ENCODE measurements at places on chromosomes 7 and 10.

GRCh38 chr7:84524714-84525694, 330.4 kb upstream of the SEMA3A start:
- peak; percentile 3 for DNase-seq

- DNase-seq: no peak
Measured at GRCh38 chr7:50304911-50305582, 531 bp downstream of the IKZF1 start.

GRCh38 chr7:123367031-123367430, 167.3 kb upstream of the SLC13A1 start:
- DNase-seq: no peak

DNA sequence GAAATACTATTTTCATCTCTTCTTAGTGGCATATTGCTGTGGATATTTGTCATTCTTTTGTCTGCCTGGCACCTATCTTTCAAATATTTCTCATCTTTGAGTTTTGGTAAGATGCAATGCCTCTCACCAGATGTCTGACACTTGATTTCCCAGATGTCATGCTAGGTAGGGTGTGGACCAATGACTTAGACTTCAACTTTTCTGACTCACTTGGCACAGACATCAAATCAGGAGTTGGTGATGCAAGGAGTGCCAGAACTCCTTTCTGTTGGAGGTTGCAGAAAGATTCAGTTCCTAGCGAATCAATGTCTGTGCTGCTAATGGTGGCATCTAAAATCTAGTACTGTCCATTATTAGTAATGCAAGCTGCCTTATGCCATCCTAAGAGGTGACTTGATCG, 216.9 kb upstream of the FERD3L start:
- DNase-seq: no peak

DNA sequence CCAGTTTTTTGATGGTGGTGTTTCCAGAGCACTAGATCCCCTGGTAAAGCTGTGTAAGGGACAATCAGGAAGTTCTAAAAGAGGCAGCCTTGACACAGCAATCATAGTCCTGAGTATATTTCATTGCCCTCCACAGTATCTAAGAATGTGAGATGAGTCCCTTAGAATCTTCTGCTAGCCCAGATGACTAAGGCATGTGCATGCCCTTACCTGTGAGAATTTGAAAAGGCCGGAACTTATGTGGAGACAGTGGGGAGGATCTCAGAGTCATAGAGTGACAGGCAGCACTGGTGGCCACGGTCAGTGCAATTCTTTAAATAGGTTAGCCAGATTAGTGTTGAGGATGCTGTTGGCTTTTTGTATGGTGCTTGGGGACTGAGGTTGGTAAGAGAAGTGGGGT, 361.4 kb upstream of the VSTM2A start:
- DNase-seq: no peak

DNA sequence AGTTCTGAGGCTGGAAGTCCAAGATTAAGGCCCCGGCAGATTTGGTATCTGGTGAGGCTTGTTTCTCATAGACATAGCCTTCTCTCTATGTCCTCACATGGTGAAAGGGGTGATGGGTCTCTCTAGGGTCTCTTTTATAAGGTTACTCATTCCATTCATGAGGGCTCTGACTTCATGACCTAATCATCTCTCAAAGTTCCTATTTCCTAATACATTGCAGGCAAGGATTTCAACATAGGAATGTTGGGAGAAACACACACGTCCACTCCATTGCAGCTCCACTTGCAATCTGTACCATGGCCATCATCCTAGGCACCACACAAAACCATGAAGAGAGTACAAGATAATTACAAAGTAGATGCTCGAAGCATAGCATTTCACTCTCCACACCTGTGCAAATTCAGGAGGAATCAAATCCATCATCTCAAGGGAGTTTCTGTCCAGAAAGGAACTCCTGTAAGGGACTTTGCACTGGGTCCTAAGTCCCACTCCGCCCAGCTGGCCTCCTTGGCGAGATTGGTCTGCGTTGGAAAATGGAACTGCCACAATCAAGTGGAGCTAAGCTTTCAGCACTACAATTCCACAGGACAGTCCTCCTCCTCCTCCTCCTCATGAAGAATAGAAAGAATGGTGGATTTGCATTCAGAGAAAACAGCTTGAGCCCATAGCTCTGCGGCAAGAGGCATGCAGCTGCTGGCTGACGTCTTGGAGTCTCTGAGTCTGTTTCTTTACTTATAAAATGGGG, 8.8 kb downstream of the DDC start:
- no peak for DNase-seq

GRCh38 chr10:88966797-88967196, 14.2 kb upstream of the ACTA2 start:
- no peak for DNase-seq

DNA sequence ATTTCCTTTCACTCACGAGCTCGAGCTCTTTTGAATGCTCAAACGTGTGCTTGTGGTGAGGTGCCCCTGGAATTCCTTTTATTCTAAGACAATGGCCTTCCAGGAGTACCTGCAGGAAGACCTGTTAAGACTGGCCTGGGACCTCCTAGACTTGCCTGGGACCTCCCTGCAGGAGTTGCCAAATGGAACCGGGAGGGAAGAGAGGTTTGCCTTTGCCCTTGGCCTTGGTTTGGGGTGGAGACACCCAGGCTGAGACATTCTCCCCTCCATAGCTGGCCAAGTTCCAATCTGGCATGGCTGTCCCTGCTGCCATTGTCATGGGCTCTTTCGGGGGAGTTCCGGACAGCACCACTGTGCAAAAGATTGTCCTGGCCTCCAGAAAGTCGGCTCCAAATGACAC, 39.7 kb downstream of the DNAJB12 start:
- DNase-seq: no peak

DNA sequence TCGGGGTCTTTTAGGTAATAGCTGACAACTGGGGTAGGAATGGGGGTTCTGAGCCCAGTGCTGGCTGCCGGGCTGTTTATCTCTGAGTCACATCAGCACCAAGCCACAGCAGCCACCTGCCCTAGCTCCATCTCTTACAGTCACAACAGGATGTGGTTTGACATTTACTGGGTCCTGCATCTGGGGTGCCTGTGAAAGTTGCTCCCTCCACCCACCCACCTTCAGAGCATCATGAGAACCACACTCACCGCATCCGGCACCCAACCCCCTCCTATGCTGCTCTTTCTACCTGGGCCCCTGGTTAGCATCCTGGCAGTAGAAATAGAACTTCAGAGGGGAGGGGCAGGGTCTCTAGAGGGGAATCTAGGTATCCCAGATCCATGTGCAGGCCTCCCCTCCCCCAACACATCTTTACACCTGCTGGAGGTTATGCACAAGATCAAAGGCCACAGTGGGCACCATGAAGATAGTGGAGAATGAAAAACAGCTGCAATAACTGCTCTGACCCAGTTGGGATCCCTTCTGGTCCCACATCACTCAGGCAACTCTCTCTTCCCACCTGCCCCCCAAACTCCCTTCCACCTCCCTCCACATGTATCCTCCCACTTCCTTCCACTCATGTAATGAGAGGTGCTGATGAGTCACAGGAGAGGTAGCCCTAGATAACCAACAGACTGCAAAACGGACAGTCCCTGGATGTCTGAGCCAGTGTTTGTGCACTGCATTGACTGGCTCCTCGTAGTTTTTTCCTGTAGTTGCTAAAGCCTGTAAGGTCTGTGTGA, 38.2 kb downstream of the PRSS2 start:
- DNase-seq: no peak
